CD4-positive, alpha-beta memory T cell (primary cell): ENCODE measurements at places on chromosomes 2 and 18. TPM values are rescaled to one million over a fixed set of nuclear protein-coding genes. Genes with fewer than 3 reads are reported as not detected.
A peak's percentile ranks its signal among the peaks of the same experiment; 100 is the strongest.

DNA sequence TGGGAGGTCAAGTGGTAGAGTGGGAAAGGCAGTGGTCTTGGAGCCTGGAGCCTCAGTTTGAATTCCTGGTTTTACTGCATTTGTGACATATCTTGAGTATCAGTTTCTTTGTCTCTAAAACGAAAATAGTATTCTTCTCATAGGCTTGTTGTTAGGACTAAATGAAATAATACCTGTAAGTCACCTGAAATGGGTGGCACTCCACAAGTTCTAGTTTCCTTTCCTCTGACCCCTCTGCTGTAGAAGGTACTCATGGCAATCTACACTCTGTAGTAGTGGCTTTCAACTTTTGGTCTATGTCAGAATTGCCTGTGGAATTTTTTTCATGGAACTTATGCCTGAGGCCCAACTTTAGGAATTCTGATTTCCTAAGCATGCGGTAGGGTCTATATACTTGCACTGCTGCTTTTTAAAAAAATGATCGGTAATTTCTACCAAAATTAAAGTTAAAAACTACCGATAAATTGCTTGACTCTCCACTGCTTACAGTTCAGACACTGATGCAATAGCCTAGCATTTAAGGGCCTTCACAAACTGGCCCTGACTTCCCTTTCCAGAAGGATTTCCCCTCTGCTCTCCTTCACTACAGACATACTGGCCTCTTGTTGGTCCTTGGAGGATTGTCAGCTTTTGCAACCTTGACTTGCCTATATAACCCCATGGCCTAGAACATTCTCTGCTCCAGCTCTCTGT, 47.2 kb downstream of the PLEK start:
- DNase-seq, result no peak

GRCh38 chr2:63444565-63445288, 143.6 kb downstream of the WDPCP start:
- no peak for DNase-seq

LINC00305 gene
- total RNA-seq, result not detected

GRCh38 chr2:25548601-25549000, 124.8 kb downstream of the DTNB start:
- no peak for DNase-seq

KLHL14 gene
- not detected for total RNA-seq

DNA sequence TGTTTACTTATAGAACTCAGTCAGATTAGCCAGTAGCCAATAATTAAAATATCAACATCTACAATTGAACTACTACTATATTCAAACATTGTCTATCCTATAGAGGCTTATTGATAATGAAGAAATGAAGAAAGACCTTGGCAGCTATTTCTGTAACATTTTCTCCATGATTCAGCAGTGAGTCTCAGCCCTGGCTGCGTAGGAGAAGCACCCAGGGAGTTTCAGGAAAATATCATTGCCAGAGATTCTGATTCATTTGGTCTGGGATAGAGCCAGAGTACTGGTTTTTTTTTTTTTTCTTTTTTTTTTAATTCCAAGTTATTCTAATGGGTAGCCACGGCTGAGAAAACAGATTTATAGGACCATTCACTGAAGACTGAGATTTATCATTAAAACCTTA, 404.8 kb downstream of the TXNL1 start:
- DNase-seq, result no peak

- no peak for DNase-seq
Observed at GRCh38 chr2:77169426-77169825, 352.8 kb downstream of the LRRTM4 start.

MGAT4A gene
- total RNA-seq, result 270 TPM

DNA sequence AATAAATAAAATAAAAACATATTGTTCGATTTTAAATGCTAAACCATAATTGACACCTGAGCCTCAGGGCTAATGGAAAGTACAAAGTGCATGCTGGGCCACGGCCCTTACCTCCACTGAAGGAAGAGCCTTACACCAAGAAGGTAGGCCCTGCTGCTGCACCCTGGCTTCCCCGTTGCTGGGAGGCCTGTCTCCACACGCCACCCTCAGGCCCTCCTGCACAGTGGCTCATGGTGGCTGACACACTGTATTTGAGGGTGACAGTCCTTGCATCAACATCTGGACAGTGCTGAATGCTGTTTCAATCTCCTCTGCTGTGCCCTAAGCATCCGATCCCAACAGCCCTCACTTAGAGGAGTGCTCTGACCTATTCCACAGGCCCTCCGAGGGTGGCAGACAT, 39.3 kb upstream of the EDAR start:
- no peak for DNase-seq

DNA sequence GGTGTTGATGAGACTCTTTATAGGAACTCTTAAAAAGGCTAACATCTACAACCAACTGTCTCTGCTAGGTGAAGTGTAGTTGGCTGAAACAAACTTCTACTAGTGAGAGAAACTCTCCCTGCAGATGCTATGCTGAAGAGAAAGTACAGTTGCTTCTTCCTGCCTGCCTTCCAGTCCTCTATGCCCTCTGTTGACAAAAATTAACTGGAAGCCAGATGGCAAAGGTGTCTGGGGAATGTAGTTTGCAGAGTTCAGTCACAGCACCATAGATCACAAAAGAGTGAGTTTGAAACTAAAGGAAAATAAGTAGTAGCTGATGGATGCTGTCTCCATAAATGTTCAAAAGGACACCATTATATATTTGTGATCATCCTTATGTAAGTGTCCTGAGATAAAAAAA, 958.8 kb upstream of the NRXN1 start:
- DNase-seq, result no peak

GRCh38 chr2:131056204-131056931, 36.9 kb downstream of the FAM168B start:
- no peak for DNase-seq

GRCh38 chr2:100868083-100868482, 48.1 kb downstream of the NPAS2 start:
- no peak for DNase-seq

- no peak for DNase-seq
Observed at GRCh38 chr2:65434592-65435241, 2.3 kb upstream of the SPRED2 start.

DNA sequence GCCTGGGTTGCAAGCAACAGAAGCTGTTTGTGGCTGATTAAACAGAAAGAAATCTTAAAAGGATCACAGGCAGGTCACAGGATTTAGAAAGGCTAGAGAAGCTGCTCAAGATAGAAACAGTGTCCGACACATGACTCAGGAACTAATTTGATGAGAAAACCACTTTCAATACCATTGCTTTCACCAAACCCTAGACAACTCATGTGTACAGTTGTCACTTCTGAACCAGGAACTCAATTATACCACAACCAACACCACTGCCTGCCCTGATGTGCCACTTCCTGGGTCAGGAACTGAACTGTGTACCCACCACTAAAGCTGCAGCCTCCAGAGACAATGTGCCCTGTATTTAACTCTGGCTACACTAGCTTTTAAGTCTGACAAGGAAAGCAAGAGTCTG, 56.0 kb downstream of the TMEM247 start:
- DNase-seq, result peak; percentile 51

DNA sequence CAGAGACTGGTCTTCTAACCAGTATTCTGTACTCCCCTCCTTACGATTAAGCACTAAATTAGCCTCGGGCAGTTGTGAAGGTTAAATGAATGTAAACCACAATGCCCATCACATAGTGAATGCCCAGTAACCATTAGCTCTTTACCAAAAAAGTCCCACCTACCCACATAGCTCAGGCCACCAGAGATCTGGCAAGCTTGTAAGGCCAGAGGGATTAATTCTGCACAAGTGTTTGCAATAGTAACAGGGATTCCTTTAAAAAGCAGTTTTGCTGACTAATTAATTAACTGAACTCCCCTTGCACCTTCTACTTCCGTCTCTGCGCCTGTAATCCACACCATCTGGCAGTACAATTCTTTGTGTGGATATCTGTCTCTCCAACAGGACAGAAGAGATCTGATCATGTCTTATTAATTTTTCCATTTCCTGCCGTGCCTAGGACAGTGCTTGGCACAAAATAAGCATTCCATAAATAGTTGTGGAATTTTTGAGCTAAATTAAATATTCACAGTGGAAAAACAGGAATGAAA, 36.2 kb upstream of the IGFBP2 start:
- DNase-seq, result no peak

DNA sequence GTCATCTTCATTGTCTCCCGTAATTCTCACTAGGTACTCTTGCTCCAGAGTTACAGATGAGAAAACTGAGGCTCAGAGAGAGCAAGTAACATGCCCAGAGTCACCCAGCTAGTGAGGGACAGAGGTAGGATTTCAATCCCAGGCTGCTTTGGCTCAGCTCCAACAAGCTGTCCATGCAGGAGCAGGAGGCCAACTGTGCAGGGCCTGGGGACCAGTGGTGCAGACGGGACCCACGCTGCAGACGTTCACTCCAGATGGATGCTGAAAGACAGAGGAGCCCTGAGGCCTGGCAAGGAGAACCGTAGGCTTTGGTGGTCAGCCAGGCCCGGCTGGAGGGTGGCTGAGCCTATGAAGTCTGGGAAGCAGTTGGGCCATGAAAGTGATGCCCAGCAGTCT, 102.6 kb downstream of the MCFD2 start:
- DNase-seq, result no peak

DNA sequence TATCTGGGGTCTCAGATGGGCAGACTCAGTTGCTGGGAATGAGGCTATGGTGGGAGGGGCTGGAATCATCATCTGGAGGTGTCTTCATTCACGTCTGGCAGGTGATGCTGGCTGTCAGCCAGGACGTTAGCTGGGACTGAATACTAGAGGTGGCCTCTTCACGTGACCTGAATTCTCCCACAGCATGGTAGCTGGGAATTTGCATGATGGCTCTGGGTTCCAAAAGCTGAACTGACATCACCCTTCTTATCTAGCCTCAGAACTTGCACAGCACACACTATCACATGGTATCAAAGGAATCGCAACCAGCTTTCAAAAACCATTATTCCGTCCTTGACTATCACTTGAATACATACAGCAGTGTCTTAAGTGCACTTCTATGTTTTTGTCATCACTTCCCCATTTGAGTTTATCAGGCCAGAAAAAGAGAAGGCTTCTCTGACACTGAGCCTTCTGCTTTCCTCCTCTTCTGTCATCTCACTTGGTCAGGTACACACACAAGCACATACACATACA, 53.0 kb upstream of the LRP2 start:
- no peak for DNase-seq

- DNase-seq, result no peak
Observed at GRCh38 chr2:53437371-53437770, 330.2 kb upstream of the CHAC2 start.

- no peak for DNase-seq
Observed at GRCh38 chr2:117933884-117934354, 80.0 kb downstream of the CCDC93 start.

SLC39A6 gene
- 18.9 TPM for total RNA-seq

SCN7A gene
- not detected for total RNA-seq

DNA sequence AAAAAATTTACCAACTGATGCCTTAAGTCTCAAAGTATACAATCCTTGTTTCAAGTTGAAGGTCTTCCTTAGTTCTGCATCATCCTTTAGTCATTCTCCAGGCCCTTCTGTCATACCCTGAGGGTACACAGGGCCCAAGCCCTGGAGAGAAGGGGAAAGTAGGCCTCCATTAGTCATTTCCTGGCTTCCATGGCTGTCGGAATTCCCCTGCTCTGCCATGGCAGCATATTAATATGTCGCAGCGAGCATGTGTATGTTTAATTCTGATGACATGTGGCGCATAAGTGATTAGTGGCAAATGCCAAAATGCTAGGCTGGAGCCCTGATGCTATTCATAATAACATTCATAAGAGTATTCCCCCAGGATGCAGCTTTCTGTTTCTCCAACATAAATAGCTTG, 22.1 kb downstream of the GPR39 start:
- no peak for DNase-seq

- DNase-seq, result no peak
Observed at GRCh38 chr2:240269380-240269779, 128.9 kb upstream of the OTOS start.
